ENCODE measurements at places on chromosomes 6 and 20.
A peak's percentile ranks its signal among the peaks of the same experiment; 100 is the strongest.

GRCh38 chr6:4381381-4381780, 246.0 kb upstream of the ECI2 start:
- peak; percentile 30 for DNase-seq

GRCh38 chr6:3380344-3381232, 76.3 kb downstream of the SLC22A23 start:
- DNase-seq = no peak

DNA sequence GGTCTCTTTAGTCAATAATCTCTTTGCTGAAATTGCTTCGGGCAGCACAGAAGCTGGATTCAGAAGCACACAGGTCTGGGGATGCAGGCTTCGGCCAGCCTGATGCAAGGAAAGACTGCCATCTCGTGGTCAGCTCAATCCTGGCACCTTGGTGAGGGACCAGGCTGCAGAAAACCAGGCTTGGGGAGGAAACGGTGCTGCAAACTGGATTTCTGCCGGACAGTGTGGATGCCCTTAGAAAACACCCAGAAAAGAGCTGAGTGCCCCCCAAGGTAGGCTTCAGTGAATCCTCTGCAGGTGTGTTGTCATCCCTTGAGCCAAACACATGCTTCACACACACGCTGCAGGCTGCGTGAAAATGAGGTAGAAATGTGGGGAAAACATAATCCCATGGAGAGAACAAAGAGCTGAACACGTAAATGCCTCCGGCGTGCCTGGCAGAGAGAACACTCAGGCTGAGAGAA, 89.8 kb upstream of the PAX1 start:
- DNase-seq = peak; percentile 58

GRCh38 chr6:12605888-12606345, 110.7 kb upstream of the PHACTR1 start:
- DNase-seq = no peak

DNA sequence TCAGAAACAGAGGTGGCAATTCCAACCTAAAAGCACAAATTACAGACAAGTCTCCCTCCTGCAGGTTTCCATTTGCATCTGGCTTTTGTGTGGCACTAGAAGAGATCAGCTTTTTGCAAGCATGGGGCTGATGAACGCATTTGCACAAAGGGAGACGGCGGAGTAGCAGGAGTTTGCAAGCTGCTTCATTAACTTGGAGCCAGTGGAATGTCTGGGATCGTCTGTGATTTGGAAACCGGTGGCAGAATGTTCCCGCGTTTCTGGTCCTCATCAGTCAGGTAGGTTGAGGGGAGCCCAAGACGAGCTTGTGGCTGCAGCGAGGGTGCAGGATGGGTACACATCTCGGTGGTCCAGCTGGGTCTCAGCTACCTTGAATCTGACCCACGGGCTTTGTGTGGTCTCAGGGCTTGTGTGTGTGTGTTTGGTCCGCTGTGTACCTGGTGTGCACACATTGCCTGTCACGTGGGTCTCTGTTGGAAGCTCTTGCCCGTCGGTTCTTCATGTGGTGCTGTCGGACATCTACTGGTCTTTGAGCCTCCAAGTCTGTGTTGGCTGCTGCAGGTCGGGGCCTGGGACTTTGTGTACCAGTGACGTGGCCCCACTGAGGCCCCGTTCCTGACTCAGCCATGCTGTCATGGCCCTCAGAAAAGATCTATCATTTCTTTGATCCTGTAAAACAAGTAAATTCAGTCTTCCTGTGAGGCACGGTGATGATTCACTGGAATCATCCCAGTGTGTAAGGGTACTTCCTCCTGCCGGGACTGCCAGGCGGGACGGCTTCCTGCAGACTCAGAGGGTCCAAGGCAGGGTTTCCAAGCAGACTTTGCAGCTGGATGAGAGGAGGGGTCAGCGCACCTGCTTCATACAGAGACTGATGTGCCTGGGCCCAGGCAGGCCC, 12.4 kb upstream of the MYT1 start:
- DNase-seq = no peak

DNA sequence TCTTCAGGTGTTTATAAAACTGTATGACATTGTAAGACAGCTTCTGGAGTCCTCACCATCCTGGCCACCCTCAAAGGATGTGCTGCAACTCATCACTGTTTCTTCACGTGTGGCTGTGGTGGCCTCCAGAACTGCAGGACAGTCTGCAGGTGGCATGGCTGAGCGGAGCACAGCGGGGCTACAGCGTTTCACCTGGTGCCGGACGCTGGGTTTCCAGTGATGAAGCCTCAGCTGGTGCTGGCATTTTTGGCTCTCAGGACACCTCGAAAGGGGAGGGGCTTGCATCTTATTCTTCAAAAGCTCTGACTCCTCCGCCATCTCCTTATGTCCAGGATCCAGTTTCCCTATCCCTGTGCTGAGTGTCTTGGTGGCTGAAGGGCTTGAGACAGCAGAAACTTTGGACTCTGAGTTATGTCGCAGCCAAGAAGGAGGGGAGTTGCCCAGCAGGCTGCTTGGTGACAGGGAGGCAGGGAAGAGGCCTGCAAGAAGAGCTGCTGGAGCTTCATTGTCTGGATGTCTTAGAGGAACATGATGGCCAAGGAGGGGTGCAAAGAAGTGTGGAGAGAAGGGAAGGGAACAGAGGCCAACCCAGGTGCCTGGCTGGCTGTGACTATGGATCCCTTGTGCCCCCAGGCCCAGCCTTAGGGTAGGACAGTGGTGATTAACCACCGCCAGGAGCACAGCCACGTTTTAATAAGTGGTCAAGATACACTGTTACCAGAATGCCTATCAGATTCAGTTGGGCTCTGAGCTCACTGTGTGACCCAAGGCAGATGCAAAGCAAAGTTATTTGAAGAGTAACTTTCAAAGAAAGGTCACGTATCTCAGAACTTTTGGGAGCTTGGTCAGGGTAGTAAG, 58.7 kb downstream of the GTF2H5 start:
- no peak for DNase-seq

- no peak for DNase-seq
Measured at GRCh38 chr6:57469072-57469471, 151.6 kb downstream of the PRIM2 start.

GRCh38 chr6:144690666-144691065, 405.5 kb downstream of the UTRN start:
- DNase-seq = no peak

DNA sequence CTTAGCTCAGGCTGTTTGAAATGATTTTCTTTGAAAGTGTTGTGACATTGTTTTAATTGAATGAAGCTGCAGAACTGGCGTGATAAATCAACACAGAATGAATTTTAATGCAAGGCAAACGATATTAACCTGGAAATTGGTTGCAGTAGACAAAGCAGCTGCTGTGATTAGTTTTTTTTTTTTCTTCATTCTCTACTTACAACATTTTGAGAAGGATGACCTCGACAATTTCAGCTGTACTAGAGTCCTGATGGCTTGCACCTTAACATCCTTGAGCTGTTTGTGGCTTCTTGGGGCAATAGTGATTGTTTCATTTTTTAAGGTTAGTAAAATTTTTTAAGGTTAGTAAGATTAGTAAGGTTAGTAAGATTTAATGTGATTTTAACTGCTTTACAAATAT, 54.2 kb downstream of the QKI start:
- DNase-seq = no peak

- no peak for DNase-seq
Measured at GRCh38 chr6:135397172-135397952, 100.2 kb downstream of the AHI1 start.

GRCh38 chr20:1687053-1687452, 29.5 kb upstream of the SIRPG start:
- no peak for DNase-seq

DNA sequence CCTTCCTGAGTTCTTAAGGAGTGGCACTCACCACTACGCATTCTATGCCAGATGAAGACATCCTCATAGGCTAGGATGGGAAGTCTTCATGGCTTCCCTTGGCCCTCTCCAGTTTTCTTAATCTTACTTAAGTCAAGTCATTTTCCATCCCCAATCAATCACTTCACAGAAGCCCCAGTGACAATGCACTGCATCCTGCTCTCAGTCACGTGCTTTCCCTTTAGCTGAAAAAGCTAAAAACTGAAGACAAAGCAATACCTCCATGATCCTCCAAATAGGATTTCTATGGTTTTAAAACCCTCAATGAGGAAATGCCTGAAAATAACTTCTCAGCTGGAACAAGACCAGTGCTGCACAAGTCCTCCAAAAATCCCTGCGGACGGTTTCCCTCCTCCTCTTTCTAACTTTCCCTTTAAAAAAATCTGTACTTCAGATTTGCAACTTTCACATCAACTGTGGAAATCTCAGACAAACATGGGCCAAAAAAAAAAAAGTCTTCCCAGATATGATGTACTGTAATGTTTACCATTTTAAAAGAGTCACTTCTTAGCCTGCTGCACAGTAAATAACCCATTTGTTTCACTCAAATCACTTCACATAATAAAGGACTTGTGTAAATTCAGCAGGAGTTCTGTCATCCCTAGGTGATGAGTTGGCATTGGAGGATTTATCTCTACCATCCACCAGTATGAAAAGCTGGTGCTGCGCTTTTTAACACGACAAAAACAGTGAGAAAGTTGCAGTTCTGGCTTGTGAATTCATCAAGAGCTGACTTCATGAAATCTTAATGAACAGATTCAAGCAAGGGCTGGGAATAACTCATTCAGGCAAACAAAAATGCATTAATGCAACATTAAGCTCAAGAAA, 590.0 kb upstream of the NOX3 start:
- no peak for DNase-seq

DNA sequence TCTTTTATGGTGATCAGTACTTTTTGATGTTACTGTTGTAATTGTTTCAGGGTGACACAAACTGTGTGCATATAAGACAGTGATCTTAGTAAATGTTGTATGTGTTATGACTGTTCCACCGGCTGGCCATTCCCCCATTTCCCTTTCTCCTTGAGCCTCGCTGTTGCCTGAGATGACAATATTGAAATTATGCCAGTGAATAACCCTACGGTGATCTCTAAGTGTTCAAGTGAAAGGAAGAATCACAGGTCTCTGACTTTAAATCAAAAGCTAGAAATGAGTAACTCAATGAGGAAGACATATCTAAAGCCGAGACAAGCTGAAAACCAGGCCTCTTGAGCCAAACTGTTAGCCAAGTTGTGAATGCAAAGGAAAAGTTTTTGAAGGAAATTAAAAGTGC, 32.3 kb downstream of the TULP4 start:
- DNase-seq = no peak

DNA sequence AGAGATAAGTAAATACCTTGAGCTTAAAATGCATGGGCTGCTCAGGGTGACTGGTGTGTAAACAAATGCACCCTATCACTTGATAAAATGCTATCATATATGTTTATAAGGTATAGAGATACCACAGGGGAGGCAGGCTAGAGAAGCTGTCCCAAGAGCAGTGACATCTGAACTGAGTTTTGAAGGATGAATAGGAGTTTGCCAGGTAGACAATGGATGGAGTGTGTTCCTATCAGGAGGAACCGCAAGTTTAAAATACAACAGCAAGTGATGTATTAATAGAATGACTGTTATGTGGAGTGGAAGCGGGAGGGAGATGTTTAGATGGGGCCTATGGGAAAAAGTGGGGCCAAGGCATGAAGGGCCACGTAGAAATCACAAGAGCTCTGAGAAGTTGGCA, 38.7 kb upstream of the CHMP4B start:
- no peak for DNase-seq

GRCh38 chr6:19723545-19723944, 113.6 kb upstream of the ID4 start:
- peak; percentile 76 for DNase-seq

DNA sequence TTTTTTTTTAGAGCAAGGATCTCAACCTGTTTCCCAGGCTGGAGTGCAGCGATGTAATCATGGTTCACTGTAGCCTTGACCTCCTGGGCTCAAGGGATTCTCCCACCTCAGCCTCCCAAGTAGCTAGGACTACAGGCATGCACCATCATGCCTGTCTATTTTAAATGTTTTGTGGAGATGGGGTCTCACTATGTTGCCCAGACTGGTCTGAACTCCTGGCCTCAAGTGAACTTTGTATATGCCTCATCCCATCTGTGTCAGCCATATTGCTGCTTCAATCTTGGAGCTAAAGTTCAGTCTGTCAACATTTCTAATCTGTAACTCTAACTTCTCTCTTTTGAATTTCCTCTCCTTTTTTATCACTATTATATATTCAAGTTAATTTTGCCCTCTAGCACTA, 54.3 kb downstream of the CD164 start:
- no peak for DNase-seq

- DNase-seq = no peak
Measured at GRCh38 chr6:12384357-12384912, 94.3 kb downstream of the EDN1 start.

- DNase-seq = no peak
Measured at GRCh38 chr6:137903933-137904821, 37.1 kb downstream of the TNFAIP3 start.

DNA sequence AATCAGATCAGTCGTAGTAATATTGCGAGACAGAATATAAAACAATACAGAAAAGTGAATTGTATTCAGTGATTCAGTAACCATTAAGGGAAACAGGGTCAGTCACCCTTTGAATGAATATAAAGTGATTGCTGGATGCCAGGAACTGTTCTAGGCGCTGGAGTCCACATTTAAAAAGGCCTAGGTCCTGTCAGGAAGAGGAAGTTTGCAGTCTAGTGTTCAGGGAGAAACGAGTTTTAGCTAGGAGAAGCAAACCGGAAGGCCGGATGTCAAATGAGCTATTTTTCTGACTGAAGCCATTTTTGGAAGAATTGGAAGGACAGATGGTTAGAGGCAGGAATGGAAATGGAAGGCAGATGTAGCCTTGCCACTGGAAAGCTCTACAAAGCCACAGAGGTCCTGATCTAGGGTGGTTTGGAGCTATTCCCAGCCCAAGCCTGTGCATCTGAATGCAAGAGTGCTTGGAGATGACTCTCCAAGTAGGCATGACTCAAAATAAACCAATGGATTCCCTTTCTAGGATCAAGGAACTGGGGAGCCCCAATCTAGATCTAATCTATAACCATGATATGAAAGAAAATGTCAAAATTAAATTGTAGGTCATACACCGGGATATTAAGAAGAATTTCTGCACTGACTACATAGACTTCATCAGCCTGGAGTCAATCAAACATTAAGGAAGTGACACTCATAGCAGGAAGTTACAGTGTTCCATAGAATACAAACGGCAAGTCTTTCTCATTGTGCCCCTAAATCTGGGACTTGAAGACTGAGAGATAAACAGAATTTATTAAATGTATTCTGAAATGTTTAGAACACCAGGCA, 36.8 kb upstream of the CDKAL1 start:
- peak; percentile 45 for DNase-seq

GRCh38 chr6:89554106-89554505, 84.4 kb downstream of the LYRM2 start:
- no peak for DNase-seq

DNA sequence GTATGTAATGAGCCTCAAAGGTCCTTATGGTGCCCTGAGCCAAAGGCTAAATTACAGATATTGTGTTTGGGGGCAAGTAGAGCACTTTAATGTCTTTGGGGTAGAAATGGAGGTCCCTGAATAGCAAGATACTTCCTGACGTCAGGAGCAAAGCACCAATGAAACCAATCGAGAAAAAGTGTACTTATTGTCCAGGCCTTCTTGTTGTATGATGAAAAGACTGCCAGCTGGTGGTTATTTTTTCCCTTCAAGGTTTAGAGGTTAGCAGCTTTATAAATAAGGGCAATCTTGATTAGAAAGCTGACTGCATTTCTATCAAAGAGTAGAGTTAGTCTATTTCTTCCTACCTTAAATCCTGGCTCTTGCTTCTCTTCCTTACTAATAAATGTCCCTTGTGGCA, 76.1 kb upstream of the HSF2 start:
- no peak for DNase-seq

GRCh38 chr6:133613211-133613610, 275.7 kb upstream of the TCF21 start:
- DNase-seq = no peak

- no peak for DNase-seq
Measured at GRCh38 chr20:14720251-14720650, 382.8 kb upstream of the FLRT3 start.

- DNase-seq = no peak
Measured at GRCh38 chr20:46811224-46812084, 83.2 kb upstream of the EYA2 start.

GRCh38 chr6:154268486-154268885, 88.1 kb downstream of the IPCEF1 start:
- DNase-seq = no peak

All from hepatic stellate cell (primary cell).